Hepatocyte (in vitro differentiated cells): ENCODE measurements at places on chromosomes 1 and 21. TPM values are rescaled to one million over a fixed set of nuclear protein-coding genes. Genes with fewer than 3 reads are reported as not detected.

The SKI gene
- total RNA-seq = 17.1 and 21.9 TPM in 2 replicates

- H3K36me3 ChIP-seq = no peaks in the 10 kb centered on the region
- no peaks in the 10 kb centered on the region for H3K27me3 ChIP-seq
- DNase-seq = peak; percentile 66
- H3K27ac ChIP-seq = peak overlapping the region; percentile 95
- H3K4me3 ChIP-seq = no peak overlapping the region
These were observed 147.8 kb downstream of the TOMM20 start for GRCh38 chr1:234980645-234981396.

DNA sequence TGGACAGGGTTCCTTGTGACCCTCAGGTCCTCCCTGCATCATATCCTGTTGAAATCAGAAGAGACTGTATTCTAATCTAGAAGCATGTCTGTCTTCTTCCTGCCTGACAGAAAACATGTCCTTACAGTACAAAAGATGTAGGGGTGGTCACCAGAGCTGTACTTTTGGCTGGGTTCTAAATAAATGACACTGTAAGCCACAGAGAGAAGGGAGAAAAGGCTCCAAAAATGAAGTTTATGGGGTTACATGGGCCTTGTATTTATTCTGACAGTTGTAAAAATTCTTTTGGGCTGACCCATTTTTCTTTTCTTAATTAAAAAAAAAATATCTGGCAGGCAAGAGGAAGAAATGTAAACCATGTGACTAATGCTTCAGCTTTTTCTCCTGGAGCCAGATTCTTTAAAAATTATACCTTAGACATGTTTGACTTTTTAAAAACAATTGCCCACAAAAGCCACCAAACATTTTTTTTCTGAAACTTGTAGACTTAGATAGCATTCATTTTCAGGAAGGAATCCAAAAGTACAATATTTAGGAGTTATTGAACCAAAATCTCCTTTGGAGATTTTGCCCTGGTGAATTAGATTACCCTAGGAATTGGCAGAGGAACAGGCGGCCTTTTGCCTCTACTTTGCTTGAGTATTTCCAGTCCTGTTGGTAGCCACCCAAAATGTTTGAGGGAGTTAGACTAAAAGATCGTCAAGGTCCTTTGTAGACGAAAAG is 17.1 kb downstream of the RGL1 start:
- H3K4me1 ChIP-seq = peaks cover 31% of the 10 kb centered on the region
- H3K27ac ChIP-seq = peak overlapping the region; percentile 52
- no peak overlapping the region for H3K4me3 ChIP-seq
- no peaks in the 10 kb centered on the region for H3K36me3 ChIP-seq

- H3K4me3 ChIP-seq = no peak overlapping the region
- no peak for DNase-seq
- no peak overlapping the region for H3K27ac ChIP-seq
- no peaks in the 10 kb centered on the region for H3K36me3 ChIP-seq
- no peaks in the 10 kb centered on the region for H3K27me3 ChIP-seq
- H3K4me1 ChIP-seq = peaks cover 10% of the 10 kb centered on the region
These were observed 38.6 kb downstream of the SIPA1L2 start for GRCh38 chr1:232591344-232591743.

DNA sequence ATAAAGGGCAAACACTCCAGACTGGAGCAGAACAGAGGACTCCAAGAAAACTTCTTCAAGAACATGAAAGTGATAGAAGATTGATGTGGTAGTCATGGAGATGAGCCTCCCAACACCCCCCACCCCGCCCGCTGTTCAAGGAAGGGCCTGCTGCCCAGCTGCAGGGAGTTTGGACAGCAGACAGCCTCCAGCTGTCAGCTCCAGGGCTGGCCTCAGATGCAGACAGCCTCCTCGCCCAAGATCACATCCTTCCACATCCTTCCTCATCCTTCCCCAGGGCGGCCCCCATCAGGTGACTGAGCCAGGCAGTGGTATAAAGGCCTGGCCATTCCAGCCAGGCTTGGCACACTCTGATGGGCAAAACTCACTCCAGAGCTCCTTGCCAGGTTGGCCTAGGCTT is 24.6 kb downstream of the HMGN2 start:
- H3K4me3 ChIP-seq = no peak overlapping the region
- no peaks in the 10 kb centered on the region for H3K27me3 ChIP-seq
- no peak overlapping the region for H3K27ac ChIP-seq
- H3K4me1 ChIP-seq = peaks cover 3% of the 10 kb centered on the region
- no peak for DNase-seq

GRCh38 chr1:172466795-172467407 is 23.0 kb upstream of the PIGC start:
- H3K36me3 ChIP-seq = no peaks in the 10 kb centered on the region
- peak overlapping the region; percentile 70 for H3K27ac ChIP-seq
- peaks cover 13% of the 10 kb centered on the region for H3K4me1 ChIP-seq
- no peak overlapping the region for H3K4me3 ChIP-seq
- peak; percentile 48 for DNase-seq

GRCh38 chr1:203488539-203488938 is 5.4 kb upstream of the OPTC start:
- no peaks in the 10 kb centered on the region for H3K27me3 ChIP-seq
- H3K4me1 ChIP-seq = peaks cover 5% of the 10 kb centered on the region
- no peak overlapping the region for H3K27ac ChIP-seq
- DNase-seq = no peak
- H3K4me3 ChIP-seq = no peak overlapping the region

GRCh38 chr1:109201123-109201703 is 12.5 kb upstream of the SARS1 start:
- H3K36me3 ChIP-seq = no peaks in the 10 kb centered on the region
- H3K4me1 ChIP-seq = no peaks in the 10 kb centered on the region
- peak; percentile 78 for DNase-seq
- no peak overlapping the region for H3K4me3 ChIP-seq

The FCRL1 gene
- not detected in 2 replicates for total RNA-seq

The S100A12 gene
- not detected in 2 replicates for total RNA-seq

The LAMC2 gene
- total RNA-seq = 73.5 and 76.3 TPM in 2 replicates

DNA sequence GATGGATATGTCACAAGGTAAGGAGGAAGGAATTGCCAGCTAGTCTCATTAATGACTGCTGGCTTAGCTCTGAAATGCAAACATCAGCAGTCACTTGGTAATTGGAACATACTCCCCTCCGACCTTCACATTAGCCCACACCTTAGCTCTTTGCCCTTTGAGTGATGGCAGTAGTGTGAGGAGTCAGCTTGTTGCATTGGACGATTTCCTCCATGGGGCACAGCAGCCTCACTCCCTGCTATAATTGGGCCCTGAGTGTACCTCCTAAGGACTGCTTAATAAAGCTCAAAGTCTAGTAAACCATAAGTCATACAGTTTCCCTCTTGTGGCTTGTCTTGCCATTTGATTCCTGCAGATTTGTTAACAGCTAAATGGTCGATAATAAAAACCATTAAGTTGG is 19.4 kb downstream of the METTL13 start:
- DNase-seq = no peak
- H3K4me1 ChIP-seq = no peaks in the 10 kb centered on the region
- no peak overlapping the region for H3K27ac ChIP-seq
- H3K27me3 ChIP-seq = no peaks in the 10 kb centered on the region
- no peaks in the 10 kb centered on the region for H3K36me3 ChIP-seq
- H3K4me3 ChIP-seq = no peak overlapping the region

DNA sequence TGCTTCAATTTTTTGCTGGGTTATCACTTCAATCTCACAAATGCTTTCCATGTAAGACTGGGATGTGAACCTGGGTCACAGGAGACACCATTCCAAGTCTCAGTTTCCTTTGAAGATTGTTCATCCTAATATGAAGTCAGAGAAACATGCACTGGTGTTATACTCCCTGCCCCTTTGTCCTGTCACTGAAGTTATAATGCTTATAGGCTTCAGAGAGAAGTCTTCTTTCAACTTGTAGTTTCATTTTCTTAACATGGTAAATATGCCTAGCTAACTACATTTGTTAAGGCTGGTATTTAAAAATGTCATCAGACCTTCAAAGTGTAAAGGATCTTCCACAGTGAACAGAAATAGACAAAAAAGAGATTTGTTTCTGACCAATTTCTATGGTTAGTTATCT is 1195.9 kb downstream of the MRPL39 start:
- no peak for DNase-seq
- no peaks in the 10 kb centered on the region for H3K27me3 ChIP-seq
- H3K27ac ChIP-seq = no peak overlapping the region
- H3K4me3 ChIP-seq = no peak overlapping the region
- H3K4me1 ChIP-seq = no peaks in the 10 kb centered on the region

The SLAMF6 gene
- total RNA-seq = not detected in 2 replicates

DNA sequence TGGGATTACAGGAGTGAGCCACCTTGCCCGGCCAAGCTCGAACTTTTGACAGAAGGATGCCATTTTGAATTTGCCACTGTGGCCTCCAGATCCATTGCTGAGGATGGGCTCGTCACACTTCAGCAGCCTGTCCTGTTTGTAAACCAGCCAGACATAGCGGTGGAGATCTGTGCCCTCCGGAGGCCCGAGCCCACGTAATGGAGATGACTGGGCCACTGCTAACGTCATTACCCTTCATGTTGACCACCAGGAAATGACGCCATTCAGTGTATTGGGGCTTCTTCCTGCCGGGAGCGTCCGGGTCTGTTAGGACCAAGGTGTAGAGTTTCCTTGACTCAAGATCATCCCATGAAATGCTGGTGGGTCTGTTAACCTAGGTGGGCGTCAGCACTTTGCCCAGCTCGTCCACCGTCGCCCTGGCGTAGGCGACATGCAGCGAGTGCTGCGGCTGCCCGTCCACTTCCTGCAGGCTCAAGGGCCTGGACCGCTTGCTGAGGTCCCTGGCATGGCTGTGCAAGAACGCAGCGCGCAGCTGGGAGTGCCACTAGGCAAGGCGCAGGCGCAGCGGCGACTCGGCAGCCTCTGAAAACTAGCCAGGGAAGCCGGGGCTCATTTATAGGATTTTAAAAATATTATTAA is 40.8 kb downstream of the PTPRC start:
- no peak overlapping the region for H3K4me3 ChIP-seq
- no peak for DNase-seq
- no peaks in the 10 kb centered on the region for H3K36me3 ChIP-seq
- H3K27ac ChIP-seq = no peak overlapping the region
- peaks cover 14% of the 10 kb centered on the region for H3K4me1 ChIP-seq

DNA sequence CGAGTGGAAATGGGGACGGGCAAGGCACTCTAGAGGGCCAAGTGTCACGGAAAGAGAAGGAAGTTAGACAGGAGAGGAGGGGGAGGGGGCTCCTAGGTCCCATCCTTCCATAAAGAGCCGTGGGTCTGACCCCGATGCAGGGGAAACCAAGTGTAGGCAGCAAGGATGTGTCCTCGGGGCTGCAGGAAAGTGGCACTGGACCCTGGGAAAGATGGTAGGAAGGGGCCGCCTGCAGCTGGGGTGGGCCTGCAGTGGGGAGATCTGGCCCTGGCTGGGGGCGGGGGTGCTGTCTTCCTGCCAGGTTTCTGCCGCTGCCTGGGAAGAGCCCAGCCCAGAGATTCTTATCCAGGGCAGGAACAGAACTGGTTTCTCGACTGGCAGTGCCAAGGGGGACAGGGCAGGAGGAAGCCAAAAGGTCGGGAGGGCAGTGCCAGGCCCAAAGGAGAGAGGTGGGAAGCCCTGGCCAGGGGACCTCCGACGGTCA is 12.9 kb downstream of the CRABP2 start:
- H3K4me3 ChIP-seq = no peak overlapping the region
- H3K36me3 ChIP-seq = no peaks in the 10 kb centered on the region
- DNase-seq = no peak
- peak overlapping the region; percentile 96 for H3K27ac ChIP-seq
- H3K4me1 ChIP-seq = peaks cover 54% of the 10 kb centered on the region

- DNase-seq = no peak
- peaks cover 100% of the 10 kb centered on the region for H3K27me3 ChIP-seq
- H3K4me1 ChIP-seq = peaks cover 13% of the 10 kb centered on the region
- H3K36me3 ChIP-seq = no peaks in the 10 kb centered on the region
- no peak overlapping the region for H3K27ac ChIP-seq
These were observed 8.9 kb downstream of the SIM2 start for GRCh38 chr21:36707763-36708285.

DNA sequence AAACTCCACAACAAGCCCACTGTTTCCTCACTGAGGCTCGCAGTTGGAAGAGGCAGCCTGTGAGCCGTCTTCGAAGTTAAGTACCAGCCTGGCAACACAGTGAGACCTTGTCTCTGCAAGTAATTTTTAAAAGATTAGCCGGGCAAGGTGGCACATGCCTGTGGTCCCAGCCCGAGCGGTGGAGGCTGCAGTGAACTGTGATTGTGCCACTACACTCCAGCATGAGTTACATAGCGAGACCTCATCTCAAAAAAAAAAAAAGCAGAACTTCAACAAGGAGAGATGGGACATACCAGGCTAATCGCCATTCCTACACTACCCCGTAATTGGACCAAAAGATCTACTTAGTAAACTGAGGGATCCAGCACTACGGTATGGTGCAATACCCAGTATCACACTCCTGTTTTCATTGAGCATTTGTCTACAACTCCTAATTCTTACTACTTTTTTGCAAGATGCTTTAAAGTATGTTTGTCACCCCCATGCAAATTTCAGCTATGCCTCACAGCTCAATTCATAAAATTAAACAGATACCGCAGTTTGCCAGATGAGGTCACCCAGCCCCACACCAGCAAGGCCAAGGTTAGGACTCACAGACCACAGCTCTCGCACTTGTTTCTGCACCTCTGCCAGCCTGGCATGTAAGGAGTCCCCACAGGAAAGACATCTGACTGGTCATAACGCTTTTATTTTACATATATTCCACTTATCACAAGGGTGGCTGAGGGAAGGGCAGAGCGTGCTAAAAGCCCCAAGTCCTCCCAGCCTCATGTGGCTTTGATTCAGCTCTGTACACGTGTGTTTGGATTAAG is 21.0 kb downstream of the SDE2 start:
- H3K4me3 ChIP-seq = no peak overlapping the region
- H3K27me3 ChIP-seq = no peaks in the 10 kb centered on the region
- no peaks in the 10 kb centered on the region for H3K4me1 ChIP-seq
- H3K36me3 ChIP-seq = no peaks in the 10 kb centered on the region
- DNase-seq = no peak
- H3K27ac ChIP-seq = no peak overlapping the region

GRCh38 chr1:67372136-67372535 is 58.1 kb downstream of the SERBP1 start:
- no peaks in the 10 kb centered on the region for H3K4me1 ChIP-seq
- no peaks in the 10 kb centered on the region for H3K36me3 ChIP-seq
- no peak overlapping the region for H3K4me3 ChIP-seq
- H3K27ac ChIP-seq = peak overlapping the region; percentile 39
